Activated CD8-positive, alpha-beta memory T cell treated with anti-CD3 and anti-CD28 coated beads for 1 hour (primary cell): ENCODE measurements at places on chromosomes 1 and 21.

DNA sequence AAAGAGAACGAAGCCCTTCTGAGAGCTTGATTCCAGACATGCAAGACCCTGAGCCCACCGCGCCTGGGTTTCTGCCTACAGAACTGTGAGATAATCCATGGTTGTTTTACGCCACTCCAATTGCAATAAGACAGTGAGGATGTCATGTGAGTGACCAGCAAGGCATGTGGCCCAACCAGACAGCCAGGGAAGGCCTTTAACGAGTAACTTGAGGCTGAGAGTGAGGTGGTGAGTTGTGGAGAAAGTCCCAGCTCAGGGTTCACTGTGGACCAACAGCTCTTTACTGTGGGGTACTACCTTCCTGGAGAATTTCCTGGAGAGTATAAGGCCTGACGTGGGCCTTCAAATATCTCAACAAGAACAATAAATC lies 153.9 kb downstream of the ETS2 start:
- no peak for DNase-seq

DNA sequence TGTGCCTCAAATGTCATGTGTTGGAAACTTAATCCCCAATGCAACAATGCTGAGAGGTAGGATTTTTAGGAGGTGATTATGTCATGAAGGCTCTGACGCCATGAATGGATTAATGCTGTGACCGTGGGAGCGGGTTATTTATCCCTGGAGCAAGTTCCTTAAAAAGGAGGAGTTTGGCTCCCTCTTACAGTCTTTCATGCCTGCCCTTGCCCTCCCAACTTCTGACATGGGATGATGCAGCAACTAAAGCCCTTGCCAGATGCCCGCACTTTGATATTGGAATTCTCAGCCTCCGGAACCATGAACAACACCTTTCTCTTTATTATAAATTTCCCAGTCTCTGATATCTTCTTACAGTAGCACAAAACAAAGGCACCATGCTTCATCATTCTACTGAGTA lies 685.3 kb upstream of the CHRM3 start:
- DNase-seq = no peak

GRCh38 chr1:84724128-84724860 lies 34.0 kb upstream of the SSX2IP start:
- peak; percentile 4 for DNase-seq

- DNase-seq = no peak
Measured at GRCh38 chr1:36349839-36350238, 26.4 kb upstream of the EVA1B start.
